Ureter (tissue), 1 donor: ENCODE measurements at places on chromosomes 6 and 20.
A peak's percentile ranks its signal among the peaks of the same experiment; 100 is the strongest.

DNA sequence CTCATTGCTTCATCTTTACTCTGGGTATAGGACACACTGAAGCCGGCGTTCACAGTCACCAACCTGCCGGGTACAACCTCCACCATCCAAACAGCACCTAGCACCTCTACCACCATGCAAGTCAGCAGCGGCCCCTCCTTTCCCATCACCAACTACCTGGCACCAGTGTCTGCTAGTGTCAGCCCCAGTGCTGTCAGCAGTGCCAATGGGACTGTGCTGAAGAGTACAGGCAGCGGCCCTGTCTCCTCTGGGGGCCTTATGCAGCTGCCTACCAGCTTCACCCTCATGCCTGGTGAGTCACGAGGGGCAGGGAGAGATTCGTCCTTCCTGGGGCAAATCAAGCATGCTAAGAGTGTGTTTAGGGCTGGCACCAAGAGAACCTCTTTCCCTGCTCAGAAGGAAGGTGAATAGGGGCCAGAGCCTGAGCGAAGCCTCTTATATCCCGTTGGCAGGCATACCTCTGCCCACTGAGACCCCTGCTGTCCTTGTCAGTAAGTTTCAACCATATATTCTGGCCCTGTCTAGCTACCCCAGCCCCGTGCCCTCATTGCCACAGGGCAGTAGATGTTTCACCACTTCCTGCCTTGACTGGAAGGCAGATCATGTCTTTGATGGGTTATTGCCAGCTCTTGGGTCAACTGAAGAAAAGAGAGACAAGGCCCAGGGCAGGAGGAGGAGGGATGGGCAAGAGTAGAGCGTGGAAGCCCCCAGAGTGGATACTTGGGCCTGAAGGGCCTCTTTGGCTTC, 4.8 kb downstream of the SRF start:
- no peak for DNase-seq

- DNase-seq: no peak
Observed at GRCh38 chr6:72559555-72559954, 62.3 kb upstream of the KCNQ5 start.

DNA sequence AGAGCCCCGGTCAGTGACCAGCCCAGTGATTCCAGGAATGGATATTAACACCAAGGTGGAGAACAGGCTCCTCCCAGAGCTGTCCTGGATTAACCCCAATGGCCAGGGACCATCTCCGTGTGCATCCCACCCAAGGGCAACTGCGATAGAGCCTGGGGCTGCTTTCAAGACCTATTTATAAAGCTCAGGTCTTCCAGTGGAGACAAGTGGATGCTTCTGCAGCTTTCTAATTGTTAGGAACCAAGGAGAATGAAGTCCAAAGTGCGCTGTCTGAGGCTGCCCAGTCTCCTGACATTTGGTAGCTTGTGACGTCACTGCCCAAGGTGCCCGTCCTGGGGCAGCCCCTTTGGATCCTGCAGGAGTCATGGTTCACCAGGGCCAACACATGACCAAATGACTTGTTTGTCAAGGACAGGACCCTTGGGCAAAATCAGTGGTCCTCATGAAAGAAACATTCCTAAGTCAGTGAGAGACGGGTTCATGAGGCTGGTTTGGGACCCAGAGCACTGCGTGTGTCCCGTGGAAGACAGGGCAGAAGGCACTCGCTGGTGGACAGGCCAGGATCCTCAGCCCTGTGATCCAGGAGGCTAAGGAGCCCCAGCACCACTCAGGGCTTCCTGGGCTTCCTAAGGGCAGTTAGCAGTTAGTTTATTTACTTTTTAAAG, 174.9 kb downstream of the ANKRD60 start:
- no peak for DNase-seq

- DNase-seq: no peak
Observed at GRCh38 chr6:159257846-159258245, 88.6 kb downstream of the FNDC1 start.

DNA sequence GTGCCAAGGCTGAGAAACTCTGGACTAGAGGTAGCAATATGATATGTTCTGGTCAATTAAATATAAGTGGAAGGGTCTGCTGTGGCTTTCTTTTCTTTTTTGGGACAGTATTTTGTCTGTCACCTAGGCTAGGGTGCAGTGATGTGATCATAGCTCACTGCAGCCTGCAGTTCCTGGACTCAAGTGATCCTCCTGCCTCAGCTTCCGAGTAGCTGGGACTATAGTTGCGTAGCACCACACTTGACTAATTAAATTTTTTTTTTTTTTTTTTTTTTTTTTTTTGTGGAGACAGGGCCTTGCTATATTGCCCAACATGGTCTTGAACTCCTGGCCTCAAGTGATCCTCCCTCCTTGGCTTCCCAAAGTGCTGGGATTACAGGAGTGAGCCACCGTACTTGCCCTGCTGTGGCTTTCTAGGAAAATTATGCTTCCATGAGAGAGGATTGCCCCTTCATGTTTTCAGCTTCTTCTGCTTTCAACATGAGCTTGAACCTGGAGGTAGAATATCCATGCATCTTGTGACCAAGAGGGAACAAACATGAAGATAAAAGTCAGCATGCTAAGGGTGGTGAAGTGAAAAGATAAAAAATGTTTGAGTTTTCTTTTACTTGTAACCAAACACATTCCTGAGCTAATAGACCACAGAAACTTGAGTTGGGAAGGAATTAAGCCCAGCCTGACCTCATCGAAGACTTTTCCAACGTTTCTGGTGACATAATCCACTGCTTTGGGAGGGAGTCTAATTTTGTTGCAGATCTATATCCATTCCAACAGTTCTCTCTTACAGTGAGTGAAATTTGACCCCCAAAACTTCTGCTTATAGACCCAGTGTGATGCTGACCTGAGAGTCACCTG, 75.1 kb downstream of the CARMIL1 start:
- DNase-seq: no peak

DNA sequence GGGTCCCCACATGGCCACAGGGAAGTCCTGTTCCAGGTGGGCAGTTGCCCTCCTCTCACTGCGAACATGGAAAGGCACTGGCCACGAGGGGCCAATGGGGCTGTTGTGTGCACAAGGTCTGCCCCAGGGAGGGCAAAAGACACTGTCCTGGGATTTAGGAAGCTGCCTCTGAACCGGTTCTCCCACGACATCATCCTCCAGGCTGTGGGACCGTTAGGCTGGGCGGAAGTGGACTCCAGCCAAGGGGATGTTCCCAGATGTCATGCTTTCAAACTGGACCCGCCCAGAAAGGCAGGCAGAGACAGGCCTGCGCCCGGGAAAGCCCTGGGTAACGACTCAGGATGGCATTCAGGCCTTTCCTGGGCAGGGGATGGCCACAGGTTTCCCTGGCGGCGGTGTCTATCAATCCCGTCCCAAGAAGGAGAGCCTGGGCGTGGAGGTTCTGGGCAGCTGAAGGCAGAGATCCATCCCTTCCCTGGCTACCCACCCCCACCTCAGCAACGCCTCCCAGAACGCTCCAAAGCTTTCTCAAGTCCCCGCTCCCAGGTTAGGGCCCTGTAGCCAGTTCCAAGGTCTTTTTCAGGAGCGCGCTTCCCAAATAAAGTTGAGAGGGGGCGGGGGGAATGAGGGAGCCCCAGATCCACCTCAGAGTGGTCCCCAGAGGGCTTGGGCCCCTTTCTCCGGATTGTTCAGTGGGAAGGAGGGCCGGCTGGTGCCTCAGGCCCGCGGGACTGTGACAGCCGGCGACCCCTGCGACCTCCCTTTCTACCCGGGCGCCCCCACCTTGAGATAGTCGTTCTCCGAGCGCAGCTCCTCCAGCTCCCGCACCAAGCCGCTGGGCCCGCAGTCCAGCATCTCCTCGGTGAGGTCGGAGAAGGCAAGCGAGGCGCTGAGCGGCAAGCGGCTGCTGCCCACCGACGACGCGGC, 13.8 kb upstream of the TLDC2 start:
- DNase-seq: peak; percentile 91

DNA sequence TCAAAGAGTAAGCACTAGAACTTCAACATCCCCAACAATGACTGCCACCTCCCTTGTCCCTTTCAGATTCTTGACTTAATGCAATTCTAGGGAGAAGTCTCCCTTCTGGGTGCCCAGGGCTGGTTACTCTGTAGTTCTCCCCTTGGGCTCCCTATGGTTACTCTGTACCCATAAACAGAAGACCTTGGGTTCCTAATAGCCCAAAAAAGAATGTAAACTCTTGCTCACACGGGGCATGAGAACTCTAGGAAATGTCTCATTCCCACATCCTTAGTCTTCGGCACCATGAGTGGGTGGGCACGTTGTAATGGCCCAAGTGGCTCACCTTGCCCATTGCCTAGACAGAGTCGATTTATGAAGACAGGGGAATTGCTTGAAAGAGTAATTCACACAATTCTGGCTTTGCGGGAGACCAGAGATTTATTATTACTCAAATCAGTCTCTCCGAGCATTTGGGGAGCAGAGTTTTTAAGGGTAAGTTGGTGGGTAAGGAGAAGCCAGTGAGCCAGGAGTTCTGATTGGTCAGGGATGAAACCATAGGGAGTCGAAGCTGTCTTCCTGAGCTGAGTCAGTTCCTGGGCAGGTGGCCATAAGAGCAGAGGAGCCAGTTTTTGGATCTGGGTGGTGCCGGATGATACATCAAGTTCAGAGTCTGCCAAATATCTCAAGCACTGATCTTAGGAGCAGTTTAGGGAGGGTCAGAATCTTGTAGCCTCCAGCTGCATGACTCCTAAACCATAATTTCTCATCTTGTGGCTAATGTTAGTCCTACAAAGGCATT, 61.2 kb upstream of the SIRPG start:
- DNase-seq: no peak

DNA sequence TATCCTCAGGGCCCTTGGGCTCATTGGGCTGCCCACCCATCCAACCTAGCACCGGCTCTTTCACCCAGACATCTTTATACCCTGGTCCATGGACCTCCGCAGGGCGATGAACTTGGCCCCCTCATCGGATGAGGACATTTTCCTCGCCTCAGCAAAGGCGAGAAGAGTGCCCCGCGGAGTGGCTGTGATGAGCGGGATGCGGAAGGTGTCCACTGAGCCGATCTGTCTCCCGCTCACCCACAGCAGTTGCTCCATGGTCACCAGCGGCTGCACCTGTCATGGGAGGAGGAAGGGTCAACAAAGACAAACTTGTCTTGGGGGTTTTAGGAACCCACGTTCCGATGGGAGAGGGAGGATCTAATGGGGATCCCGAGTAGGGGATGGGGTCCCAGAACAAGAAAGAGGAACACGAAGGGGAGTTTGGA, 690 bp downstream of the NEU1 start:
- DNase-seq: no peak
